ENCODE measurements at places on chromosomes 16 and 17. TPM values are rescaled to one million over a fixed set of nuclear protein-coding genes. Genes with fewer than 3 reads are reported as not detected.

Gene SLC16A13
- total RNA-seq = 11.9 TPM

GRCh38 chr17:74215342-74215727 is 2.0 kb downstream of the TTYH2 start:
- no peak for DNase-seq

GRCh38 chr17:59002848-59003247 is 103.8 kb downstream of the TRIM37 start:
- peak; percentile 9 for DNase-seq

Gene CHP2
- total RNA-seq = not detected

Gene SLC9A5
- 1.7 TPM for total RNA-seq

- DNase-seq = no peak
Measured at GRCh38 chr16:31050280-31051030, 17.1 kb downstream of the STX4 start.

DNA sequence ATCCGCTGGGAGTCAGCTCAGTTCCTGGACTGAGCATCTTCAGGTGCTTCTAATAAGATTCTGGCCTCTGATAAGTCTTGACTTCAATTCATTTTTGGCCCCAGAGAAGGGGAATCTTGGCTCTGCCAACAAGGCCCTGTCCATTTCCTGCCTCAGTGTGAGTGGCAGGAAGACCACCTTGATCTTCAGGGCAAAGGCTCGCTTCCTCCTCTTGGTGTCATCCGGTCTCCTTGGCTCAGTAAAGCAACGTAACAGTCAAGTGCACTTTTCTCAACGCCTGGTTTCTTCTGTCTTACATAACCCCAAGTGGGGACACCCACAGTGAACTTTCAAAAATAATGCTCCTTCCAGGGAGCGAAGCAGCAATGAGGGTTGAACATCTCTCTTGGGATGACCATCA is 169.8 kb downstream of the PRKCB start:
- no peak for DNase-seq

DNA sequence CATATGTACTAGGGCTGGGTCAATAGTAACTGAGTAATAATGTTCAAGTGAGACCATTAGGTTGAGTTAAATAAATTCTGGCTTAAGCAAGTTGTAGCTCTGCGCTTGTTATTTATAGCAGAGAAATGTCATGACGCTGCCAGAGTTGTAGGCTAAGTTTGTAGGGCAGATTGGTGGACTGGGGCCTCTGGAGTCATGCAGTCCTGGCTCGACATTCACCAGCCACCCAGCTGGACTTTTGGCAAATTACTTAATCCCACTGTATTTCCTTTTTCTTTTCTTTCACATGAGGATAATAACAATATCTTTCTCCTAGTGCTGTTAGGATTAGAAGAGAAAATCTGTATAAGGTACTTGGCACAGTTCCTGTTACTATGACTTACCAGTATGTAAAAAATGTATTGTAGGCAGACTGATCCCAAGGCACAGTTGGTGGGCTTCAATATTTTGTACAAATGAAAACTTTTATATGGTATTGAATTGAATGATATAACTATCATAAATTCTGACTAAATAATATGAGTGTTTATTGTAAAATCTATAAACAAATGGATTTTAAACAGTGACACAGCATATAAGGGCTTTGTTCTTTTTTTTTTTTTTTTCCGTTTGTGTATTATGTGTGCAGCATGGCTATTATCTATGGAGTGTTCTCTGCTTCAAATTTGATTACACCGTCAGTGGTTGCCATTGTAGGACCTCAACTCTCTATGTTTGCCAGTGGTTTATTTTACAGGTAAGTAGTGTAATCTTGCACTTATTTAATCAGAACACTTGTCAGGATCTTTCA is 2.6 kb downstream of the MFSD11 start:
- no peak for DNase-seq

Gene EIF4A3
- total RNA-seq = 79.7 TPM

DNA sequence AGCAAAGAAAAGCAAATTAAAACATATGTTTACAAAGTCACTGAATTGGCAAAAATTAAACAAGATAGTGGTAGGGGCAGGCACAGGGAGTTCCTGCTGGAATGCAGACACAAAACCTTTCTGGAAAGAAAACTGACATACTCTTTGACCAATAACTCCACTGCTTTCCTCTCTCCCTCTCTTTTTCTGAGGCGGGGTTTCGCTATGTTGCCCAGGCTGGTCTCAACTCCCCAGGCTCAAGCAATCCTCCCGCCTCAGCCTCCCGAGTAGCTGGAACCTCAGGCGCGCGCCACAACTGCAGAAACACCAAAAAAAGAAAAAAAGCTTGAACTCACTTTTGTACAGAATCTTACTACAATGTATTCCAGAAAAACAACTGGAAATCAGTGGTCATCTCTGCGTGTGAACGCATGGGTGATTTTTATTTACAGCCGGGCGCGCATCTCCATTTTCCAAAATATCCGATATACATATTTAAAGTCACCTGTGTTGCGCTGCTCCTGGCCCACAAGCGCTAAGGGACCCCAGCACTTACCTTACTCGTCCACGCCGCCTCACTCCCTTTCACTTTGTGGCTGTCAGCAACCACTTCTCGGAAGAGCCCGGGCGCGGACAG is 480 bp downstream of the TXNL4B start:
- peak; percentile 70 for DNase-seq

Gene NPIPA8
- not detected for total RNA-seq

Gene HS3ST3A1
- total RNA-seq = 1.7 TPM

DNA sequence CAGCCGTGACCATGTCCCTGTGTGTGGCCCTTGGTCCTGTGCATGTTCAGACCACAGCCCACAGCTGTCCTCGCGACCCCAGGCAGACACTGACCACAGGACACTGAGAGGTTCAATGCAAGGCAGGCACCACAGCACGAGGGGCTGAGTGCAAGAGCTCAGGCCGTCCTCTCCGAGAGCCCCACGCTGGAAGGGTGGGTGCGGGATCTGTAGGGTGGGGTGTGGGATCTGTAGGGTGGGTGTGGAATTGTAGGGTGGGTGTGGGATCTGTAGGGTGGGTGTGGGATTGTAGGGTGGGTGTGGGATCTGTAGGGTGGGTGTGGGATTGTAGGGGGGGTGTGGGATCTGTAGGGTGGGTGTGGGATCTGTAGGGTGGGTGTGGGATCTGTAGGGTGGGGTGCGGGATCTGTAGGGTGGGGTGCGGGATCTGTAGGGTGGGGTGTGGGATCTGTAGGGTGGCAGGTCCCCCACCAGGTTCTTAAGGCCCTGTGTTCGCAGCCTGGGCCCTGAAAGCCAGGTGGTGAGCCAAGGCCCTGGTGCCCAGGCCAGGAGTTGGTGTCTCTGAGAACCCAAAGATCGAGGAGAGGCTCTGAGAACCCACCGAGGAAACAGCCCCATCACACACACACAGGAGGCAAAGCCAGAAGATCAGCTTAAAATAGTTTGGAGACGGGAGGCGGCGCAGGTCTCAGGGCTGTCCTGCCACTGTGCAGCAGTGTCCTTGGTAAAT is 48.2 kb downstream of the METRNL start:
- DNase-seq = no peak

Gene KRTAP1-5
- total RNA-seq = 0.17 TPM

DNA sequence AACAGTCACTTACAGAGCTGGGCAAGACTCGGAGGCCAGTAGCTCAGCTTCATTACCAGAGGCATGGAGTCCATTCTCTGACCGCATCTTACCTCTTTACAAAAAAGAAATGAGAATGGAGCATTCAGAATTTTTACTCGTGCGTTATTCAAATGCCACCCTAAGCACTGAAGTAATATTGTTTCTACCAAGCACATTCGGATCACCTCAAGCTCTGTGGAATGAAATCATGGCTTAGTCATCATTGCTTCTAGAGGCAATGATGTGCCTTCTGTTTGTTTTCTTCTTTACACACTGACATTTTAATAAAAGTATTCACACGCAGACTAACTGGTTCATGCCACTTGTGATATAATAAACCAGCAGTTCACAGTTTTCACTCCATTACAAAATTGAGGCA is 206.8 kb downstream of the PHKB start:
- DNase-seq = peak; percentile 4

Gene KARS1
- total RNA-seq = 114 TPM

GRCh38 chr17:63544467-63545301 is 5.6 kb upstream of the DCAF7 start:
- DNase-seq = no peak

Gene TEX19
- total RNA-seq = not detected

- DNase-seq = no peak
Measured at GRCh38 chr16:12010388-12011251, 34.1 kb downstream of the SNX29 start.

DNA sequence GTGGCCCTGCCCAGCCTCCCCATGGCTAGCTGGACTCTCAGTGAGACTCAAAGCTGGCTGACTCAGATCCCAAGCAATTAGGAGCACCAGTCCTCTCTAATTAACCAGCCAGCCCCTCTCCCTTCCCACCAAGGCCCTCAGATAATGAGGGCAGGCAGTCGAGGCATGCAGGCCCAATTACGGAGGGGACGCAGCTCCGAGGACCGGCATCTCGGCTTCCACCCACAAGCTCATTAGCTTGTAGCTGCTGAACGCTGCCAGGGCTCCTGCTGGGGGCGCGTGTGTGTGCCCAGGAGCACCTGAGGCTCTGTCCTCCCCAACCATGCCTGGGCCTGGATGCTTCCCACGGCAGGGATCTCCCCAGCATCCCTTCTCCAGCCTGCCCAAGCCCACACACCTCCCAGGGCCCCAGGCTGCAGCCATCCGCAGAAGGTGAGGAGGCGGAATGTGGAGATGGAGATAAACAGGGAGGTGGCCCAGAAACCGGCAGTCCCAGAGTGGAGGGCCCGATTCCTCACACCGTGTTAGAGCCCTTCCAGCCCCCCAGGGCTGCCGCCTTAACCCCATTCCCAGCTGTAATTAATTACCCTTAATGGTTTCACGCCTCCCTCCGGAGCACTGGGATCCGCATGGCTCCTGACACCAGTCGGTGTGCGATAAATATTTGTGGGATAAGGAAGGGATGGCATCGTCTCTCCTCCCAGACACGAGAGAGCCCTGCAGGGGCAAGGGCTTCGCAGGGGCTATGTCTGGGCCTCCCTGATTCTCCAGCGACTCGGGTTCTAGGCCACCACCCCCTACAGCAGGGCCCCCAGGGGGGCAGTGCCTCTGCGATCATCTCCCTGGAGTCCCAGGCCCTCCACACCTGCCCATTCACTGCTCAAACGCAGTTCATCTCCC is 42.2 kb downstream of the RPH3AL start:
- no peak for DNase-seq

DNA sequence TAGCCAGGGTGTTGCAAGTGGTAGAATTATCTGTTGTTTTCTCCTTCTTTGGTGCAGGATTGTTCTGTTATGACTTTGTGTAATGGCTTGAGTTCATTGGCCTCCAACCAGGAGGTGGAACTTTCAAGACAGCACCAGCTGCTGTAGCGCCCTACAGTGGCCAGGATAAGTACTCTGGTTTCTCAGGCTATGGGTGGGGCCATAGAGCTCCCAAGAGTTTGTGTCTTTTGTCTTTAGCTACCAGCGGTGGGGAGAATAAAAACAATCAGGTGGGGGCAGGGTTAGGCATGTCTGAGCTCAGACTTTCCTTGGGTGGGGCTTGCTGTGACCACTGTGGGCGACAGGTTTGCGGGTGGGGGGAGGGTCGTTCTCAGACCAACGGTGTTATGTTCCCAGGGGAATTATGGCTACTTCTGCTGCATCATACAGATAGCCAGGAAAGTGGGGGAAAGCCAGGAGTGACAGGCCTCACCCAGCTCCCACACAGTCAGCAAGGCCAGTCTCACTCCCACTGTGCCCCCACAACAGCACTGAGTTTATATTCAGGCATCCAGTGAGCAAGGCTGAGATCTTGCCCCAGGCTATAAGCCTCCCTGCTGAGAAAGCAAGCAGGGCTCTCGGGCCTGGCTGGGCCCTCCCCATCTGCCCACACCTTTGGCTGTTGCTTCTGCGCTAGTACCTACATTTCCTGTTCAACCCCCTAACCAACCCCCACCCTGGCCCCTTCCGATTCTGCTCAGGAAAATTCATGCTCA is 15.4 kb downstream of the ABCA10 start:
- DNase-seq = peak; percentile 21

Gene EVPL
- total RNA-seq = 2.5 TPM

Gene ADAD2
- not detected for total RNA-seq

DNA sequence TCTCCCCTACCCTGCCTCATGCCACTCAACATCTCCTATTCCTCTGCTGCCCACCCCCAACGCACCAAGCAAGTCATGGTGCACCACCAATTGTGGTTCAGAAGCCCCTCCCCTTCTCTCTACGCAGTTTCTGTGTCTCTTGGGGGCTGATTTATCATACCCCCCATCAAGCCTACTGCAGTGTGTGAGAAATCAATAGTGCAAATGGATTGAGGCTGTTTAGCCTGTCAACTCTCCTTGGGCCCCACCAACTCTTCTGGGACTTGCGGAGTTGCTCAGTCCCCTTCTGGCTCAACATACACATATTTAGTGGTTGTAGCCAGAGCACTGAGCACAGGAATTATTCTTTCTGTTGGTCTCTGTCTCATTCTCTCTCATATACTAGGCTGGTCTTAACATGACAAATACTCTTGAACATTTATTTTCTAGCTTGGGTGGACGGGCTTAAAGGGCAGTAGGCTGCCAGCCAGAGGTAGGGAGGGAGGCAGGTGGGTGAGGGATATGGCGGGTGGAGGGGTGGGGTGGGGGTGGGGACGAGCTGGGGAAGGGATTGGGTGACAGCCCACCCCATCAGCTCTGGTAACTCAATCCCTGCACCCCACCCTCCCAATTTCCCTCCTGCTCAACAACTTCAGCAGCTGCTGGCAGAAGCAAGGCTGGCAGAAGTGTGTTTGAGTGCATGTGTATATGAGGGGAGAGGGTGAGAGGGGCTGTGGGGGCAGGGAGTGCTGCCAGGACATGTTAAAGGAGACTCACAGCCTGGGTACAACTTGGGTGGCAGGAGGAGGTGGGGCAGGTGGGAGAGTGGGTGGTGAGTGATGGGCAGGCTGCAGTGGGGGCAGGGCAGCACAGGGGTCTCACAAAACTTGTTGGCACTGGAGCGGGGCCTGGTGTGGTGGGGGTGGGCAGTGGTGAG is 4.9 kb downstream of the RARA start:
- no peak for DNase-seq

- no peak for DNase-seq
Measured at GRCh38 chr17:2649191-2649590, 55.7 kb downstream of the PAFAH1B1 start.

Gene SLC16A11
- not detected for total RNA-seq

GRCh38 chr16:23160082-23160481 is 10.8 kb upstream of the USP31 start:
- no peak for DNase-seq

Gene KRT222
- total RNA-seq = 0.91 TPM
